ENCODE measurements at places on chromosomes 6 and 20.
A peak's percentile ranks its signal among the peaks of the same experiment; 100 is the strongest.

DNA sequence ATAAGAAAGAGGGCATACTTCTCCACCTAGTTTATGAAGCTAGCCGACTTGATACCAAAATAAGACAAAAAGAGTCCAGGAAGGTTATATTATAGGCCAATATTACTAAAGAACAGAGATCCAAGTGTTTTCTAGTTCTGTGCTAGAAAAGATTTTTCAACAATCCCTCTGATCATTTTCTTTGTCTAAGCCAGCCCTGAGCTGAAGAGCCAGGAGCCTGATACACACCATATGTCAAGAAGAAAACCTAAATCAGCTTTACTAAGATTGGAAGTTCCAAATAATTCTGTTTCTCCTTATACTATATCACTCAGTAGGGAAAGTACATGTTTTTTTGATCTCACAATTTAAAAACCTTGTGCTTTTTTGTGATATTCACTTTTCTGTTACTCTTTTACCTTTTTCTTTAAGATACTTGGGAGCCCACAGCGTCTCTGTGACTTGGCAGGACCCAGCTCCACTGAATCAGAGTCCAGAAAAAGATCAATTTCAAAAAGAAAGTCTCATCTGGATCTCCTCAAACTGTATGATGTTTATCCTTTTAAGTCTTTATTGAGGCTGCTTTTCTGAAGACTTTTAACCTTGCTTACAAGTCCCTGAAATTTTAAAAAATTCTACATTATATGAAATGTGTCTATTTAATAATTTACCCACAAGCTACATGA is 43.0 kb upstream of the PBOV1 start:
- no peak for DNase-seq
- no peak overlapping the region for H3K4me3 ChIP-seq
- no peaks in the 10 kb centered on the region for H3K4me1 ChIP-seq
- H3K36me3 ChIP-seq = no peaks in the 10 kb centered on the region

- no peaks in the 10 kb centered on the region for H3K36me3 ChIP-seq
- H3K27me3 ChIP-seq = no peaks in the 10 kb centered on the region
- peak; percentile 99 for DNase-seq
- peak within 1 kb of the TSS; percentile 93 for H3K4me3 ChIP-seq
These were observed at the start of gene ID1 for GRCh38 chr20:31605031-31605901. ID1 (plus strand) TSS chr20:31605289; CDS start chr20:31605388, 99 bp downstream.

- DNase-seq = no peak
- no peaks in the 10 kb centered on the region for H3K36me3 ChIP-seq
- no peak overlapping the region for H3K4me3 ChIP-seq
- H3K4me1 ChIP-seq = no peaks in the 10 kb centered on the region
- H3K27ac ChIP-seq = no peak overlapping the region
These were observed 218.8 kb downstream of the ESR1 start for GRCh38 chr6:152026291-152026690.

DNA sequence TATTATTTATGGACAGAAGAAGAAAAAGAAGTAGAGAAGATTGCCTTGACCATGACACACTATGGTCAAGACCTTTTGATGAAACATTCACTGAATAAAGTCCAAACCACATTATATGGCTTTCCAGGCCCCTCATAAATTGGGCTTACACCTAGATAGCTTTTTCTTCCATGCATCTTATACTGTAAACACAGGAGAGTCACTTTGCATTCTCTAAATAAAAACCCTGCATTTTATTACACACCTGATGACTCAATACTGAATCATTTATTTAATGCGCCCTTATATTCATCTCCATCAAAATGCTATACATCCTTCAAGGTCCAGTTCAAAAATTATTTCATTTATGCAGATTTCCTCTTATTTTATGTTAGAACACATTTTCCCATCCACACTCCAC is 78.0 kb downstream of the COL21A1 start:
- no peaks in the 10 kb centered on the region for H3K4me1 ChIP-seq
- H3K4me3 ChIP-seq = no peak overlapping the region
- no peaks in the 10 kb centered on the region for H3K36me3 ChIP-seq
- no peak for DNase-seq
- no peak overlapping the region for H3K27ac ChIP-seq

DNA sequence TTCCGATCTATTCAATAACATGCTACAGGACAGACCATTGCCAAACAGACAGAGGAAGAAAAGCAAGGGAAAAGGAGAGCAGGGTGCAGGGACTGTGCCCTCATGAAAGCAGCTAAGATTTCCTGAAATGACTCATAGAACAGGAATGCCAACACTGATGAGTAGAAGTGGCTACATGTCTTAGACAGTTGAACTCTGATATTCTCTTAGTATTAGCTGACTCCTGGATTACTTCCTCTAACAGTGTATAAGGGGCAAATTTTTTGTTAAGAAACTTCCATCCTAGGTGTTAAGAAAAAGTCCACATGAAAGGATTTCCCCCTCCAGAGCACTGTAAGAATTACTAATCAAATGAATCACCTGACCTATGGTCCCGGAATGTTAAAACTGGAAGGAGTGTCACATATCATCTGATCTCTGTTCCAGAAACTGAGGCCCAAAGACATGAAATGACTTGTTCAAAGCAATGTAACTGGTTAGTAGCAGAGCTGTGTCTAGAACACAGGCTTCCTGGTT is 224.9 kb downstream of the IBTK start:
- H3K36me3 ChIP-seq = no peaks in the 10 kb centered on the region
- no peak overlapping the region for H3K4me3 ChIP-seq
- no peak overlapping the region for H3K27ac ChIP-seq
- no peaks in the 10 kb centered on the region for H3K27me3 ChIP-seq

- no peak overlapping the region for H3K4me3 ChIP-seq
- DNase-seq = no peak
- H3K27me3 ChIP-seq = no peaks in the 10 kb centered on the region
These were observed 154.9 kb downstream of the FARS2 start for GRCh38 chr6:5416250-5416649.

DNA sequence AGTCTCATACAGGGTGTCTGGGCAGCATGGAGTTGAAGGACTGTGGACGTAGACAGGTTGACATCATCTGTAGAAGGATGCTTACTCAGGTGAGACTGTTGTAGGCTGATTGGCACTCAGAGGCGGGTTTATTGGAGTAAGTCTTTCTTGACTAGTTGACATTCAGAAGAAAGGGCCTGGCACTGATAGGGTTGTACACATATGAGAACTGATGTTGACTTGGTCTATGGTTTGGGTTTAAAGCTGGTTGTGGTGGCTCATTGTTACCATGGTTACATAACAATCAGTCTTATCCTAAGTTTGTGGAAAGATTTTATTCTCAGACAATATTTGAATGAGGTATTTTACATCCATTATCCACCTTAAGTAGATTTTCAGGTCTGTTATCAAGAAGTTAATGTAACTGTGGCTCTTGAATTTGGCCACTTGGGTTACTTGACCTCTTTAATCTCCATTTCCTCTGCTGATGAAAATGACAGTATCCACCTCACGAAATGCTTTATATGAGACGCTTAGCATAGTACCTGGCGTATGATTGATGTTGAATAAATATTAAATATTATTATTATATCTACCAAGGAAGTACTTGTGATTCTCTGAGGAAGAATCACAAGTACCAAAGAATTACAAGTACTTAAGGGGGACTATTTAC is 109.3 kb downstream of the DNAH8 start:
- no peaks in the 10 kb centered on the region for H3K4me1 ChIP-seq
- no peak for DNase-seq
- no peaks in the 10 kb centered on the region for H3K36me3 ChIP-seq
- H3K27me3 ChIP-seq = no peaks in the 10 kb centered on the region
- no peak overlapping the region for H3K27ac ChIP-seq
- no peak overlapping the region for H3K4me3 ChIP-seq

DNA sequence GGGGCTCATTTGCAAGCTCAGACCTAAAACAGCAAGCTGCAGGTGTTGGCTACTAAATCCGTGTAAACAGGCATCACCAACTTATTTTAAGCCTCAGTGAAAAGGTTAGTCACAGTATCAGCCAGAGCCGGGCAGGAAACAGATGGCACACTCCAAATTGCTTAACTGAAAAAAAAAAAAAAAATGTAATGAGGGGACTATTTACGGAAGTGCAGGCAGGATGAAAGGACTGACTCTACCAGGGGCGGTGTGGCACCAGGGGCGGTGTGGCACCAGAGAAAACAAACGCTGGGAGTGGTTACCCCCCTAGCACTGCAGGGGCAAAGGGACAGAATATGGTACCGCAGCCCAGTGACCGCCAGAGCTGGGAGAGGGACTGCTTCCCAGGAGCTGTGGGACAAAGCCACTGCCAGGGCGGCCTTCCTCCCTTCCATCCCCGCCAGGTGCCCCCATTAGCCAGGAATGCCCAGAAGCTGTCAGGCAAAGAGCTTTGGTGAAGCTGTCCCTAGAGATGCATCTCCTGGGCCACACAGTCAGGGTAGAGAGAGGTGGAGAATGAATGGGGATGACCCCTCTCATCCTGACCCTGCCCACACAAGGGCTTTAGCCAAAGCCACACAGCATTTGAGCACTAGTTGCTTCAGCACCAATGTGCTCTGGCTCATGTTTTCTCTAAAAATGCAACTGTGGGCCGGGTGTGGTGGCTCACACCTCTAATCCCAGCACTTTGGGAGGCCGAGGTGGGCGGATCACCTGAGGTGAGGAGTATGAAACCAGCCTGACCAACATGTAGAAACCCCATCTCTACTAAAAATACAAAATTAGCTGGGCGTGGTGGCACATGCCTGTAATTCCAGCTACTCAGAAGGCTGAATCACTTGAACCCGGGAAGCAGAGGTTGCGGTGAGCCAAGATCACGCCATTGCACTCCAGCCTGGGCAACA is 39.6 kb upstream of the GFOD1 start:
- no peak overlapping the region for H3K27ac ChIP-seq
- no peak overlapping the region for H3K4me3 ChIP-seq
- H3K27me3 ChIP-seq = no peaks in the 10 kb centered on the region
- no peaks in the 10 kb centered on the region for H3K36me3 ChIP-seq
- DNase-seq = no peak

DNA sequence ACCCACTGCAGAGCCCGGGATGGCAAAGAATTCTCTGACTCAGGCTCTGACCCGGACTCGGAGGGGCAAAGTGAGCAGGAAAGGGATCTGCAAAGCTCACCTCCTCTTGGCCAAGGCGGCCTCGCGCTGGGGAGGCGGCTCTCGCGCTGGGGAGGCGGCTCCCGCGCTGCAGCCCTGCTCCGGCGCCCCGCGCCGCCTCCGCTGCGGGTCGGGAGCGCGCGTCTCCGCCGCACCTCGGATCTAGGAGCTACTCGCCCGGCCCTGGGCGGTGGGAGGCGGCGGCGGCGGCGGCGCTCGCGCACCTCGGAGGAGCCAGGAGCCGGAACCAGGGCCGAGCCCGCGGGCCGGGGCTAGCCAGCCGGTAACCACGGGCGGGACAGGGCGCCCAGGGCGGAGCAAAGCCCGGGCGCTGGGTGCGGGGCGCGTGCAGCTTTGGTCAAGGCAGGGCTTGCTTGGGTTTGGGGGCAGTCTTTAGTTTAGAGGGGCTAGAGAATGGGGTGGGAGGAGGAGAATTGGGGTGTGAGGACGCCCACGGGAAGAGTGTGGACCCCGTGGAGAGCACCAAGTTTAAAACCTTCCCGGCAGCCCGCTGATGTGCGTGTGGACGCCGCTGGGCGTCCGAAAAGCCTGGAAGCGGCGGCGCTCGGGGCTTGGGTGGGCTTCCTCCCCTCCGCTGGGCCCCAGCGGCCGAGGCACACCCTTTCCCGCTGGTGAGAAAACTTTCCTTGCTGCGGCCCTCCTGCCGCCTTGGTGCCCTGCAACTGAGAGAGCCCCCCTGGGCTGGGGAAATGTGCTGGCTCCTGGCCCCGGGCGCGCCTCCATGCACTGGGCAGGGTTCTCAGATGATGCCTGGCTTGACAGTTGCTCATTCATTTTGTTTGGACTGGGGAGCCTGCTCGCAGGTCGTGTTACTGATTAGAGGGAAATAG is at the start of gene MRAP2:
MRAP2 (plus strand) TSS at position 250 of the 929 bp plus-strand sequence. CDS start 21,547 bp downstream, outside the sequence.
- H3K27ac ChIP-seq = no peak within 1 kb of the TSS
- DNase-seq = peak; percentile 48
- H3K4me3 ChIP-seq = peak within 1 kb of the TSS; percentile 46
- H3K36me3 ChIP-seq = no peaks in the 10 kb centered on the region

- no peaks in the 10 kb centered on the region for H3K27me3 ChIP-seq
These were observed 12.5 kb upstream of the TMEM30A start for GRCh38 chr6:75296811-75297779.

GRCh38 chr20:13292201-13292885 is 71.3 kb downstream of the ISM1 start:
- no peaks in the 10 kb centered on the region for H3K4me1 ChIP-seq
- no peak for DNase-seq
- H3K27me3 ChIP-seq = no peaks in the 10 kb centered on the region
- H3K36me3 ChIP-seq = no peaks in the 10 kb centered on the region
- H3K27ac ChIP-seq = no peak overlapping the region

GRCh38 chr6:3541006-3541585 is 84.2 kb upstream of the SLC22A23 start:
- H3K27me3 ChIP-seq = no peaks in the 10 kb centered on the region
- no peaks in the 10 kb centered on the region for H3K4me1 ChIP-seq
- H3K27ac ChIP-seq = no peak overlapping the region
- DNase-seq = peak; percentile 79

DNA sequence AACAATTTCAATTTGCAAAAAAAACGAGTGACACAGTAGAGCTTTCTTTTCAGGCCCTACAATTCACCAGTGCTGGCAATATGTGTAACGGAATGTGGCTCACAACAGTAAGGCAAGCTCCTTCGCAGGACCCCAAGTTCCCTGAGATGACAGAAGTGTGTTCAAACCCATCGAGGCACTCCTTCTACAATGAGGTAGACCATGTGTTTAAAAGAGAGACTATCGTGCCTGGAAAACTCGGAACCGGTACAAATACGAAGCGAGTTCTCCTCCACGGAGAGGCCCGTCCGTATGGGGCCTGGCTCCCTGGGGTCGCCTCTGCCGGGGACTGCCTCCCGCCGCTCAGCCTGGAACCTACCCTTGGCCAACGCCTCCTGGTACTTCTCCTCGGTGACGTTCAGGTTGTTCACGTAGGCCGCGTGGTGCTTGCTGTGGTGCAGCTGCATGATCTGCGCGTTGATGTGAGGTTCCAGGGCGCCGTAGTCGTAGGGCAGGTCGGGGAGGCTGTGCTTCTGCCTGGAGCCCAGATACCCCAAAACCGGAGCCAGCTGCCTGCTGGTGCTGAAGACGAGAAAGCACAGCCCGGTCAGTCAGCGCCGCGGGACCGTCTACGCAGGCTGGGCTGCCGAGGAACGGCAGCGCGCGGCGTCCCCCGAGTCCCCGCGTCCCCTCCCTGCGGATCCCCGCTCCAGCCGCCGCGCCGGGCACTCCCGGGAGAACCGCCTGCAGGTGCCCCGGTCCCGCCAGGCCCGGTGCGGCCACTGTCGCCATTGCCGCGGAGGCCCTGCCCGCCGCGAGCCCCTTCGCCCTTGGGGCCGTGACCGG is 526 bp downstream of the SOD2 start:
- peak overlapping the region; percentile 52 for H3K4me3 ChIP-seq
- H3K27me3 ChIP-seq = no peaks in the 10 kb centered on the region
- no peaks in the 10 kb centered on the region for H3K4me1 ChIP-seq
- DNase-seq = peak; percentile 61

DNA sequence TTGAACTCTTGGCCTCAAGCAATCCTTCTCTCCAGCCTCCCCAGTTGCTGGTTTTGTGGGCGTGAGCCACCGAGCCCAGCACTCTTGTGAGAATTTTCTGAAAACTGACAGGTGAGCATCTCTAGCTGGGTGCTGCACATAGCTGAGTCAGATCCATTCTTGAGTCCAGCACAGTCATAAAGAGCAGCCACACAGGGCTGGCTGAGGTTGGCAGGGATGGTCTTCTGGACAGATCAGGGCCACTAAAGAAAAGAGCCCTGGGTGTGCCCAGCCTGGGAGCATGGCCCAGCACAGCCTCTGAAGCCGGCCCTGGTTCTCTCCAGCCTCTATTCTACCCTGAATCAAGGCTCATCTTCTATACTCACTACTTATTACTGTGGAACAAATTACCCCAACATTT is 11.5 kb downstream of the DLGAP4 start:
- H3K4me3 ChIP-seq = no peak overlapping the region
- DNase-seq = no peak
- no peak overlapping the region for H3K27ac ChIP-seq
- no peaks in the 10 kb centered on the region for H3K36me3 ChIP-seq
- no peaks in the 10 kb centered on the region for H3K4me1 ChIP-seq
- H3K27me3 ChIP-seq = no peaks in the 10 kb centered on the region
